Bronchial epithelial cell (primary cell): ENCODE measurements at places on chromosomes 6 and 20.

GRCh38 chr6:169158174-169158573 lies 95.5 kb downstream of the THBS2 start:
- DNase-seq: no peak

DNA sequence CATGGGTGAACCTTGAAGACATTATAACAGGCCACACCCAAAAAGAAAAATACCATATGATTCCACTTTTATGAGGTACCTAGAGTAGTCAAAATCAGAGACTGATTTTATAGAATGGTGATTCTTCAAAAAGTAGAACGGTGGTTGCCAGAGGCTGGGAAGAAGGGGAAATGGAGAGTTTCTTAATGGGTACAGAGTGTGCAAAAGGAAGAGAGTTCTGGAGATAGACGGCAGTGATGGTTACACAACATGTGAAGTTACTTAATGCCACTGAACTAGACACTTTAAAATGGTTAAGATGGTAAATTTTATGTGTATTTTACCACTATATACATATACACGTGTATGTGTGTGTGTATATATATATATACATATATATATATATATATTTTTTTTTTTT lies 80.8 kb downstream of the PRND start:
- DNase-seq: no peak

GRCh38 chr6:168939041-168939440 lies 314.6 kb downstream of the THBS2 start:
- no peak for DNase-seq

DNA sequence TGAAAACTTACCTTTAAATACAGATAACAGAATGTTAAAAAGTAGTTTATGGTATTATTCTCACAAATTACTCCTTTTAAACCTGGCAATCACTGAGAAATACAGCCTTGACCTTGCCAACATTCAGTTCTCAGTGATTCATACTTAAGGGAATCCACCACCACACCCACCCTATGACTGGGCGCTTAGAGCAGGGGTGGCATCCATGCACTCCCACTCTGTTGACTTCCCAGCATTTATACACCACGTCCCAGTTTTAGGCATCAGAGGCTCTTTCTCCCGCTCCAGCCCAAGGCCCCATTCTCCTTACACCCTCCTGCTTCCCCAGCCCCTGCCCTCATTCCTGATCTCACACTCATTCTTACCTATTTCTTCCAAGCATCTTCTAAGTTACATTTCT lies 16.3 kb downstream of the TRAF3IP2 start:
- peak; percentile 97 for DNase-seq

DNA sequence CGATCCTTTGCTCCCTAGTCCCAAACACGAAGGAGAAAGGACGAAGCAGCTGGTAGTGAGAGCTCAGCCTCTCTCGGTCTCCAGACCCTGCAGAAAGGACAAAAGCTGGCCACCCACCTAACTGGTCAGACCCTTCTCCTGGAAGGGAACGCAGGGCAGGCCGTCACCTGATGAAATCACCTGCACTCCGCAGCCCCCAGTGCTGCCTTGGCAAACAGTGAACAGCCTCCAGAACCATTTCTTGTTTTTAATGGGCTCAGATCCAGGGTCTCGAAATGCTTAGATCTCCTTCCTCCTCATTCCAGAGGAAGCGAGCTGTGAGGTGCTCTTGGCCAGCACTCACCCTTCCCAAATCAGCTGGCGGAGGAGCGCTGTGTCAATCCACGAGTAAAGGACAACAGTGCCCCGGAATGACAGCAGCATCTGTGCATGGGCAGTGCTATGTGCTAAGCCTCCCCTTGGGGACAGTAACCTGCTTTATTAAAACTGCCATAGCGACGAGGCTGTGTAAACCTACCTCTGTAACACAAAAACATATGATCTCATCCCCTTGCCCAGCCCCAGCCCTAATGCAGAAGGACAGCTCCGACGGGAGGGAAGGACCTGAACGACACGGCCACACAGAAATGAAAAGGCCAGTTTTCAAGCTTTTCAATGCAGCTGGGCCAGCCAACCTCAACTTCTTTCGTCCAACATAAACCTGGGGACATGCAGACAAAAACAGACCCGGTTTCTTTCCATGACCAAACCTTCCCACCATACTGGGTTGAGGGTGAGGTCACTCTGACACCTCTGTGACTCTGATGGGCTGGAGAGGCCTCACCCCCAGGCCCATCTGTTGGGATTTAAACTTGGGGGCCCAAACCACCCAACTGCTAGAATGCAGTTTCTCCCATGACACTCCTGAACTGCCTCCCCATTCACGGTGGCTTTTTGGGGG lies 43.3 kb downstream of the SULF2 start:
- DNase-seq: no peak

GRCh38 chr6:117607511-117607910 lies 5.2 kb upstream of the GOPC start:
- no peak for DNase-seq

GRCh38 chr20:17504898-17505635 lies 26.1 kb downstream of the BFSP1 start:
- DNase-seq: peak; percentile 68

DNA sequence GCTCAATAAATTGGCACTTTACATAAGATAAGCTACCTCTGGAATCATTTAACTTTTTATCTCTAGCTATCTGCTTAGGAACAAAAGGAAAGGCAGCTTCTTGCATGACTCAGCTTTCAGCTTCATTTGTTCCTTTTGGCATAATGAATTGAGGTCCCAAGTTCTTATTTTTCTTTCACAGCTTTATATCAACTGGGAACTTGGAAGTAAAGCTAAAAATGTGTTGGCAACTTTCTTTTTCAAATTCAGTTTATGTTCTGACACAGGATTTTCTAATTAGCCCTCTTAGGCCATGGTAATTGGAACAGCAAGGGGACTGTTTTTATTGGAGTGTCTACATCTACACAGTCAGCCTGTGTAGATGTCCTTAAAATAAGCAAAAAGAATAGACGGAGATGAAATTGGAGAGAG lies 55.2 kb upstream of the MRAP2 start:
- DNase-seq: no peak

GRCh38 chr6:2848851-2849250 lies 7.2 kb upstream of the SERPINB1 start:
- peak; percentile 29 for DNase-seq

DNA sequence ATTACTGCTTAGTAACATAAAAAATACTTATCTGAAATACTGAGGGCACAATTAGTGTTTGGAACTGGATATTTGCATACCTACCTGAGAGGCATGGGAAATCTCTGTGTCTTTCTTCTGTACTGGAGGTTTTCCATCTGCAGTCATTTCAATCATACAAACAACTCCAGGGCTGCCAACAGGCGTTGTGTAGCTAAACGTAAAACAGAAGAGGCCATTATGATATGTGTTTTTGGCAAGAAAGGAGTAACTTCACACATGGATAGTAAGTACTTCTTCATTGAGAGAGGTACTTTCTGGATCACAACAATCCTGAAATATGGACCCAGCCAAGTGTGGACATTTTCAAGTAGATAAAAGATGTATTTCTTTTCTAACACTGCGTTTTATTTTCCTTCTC lies 363.4 kb downstream of the PHF3 start:
- DNase-seq: no peak

DNA sequence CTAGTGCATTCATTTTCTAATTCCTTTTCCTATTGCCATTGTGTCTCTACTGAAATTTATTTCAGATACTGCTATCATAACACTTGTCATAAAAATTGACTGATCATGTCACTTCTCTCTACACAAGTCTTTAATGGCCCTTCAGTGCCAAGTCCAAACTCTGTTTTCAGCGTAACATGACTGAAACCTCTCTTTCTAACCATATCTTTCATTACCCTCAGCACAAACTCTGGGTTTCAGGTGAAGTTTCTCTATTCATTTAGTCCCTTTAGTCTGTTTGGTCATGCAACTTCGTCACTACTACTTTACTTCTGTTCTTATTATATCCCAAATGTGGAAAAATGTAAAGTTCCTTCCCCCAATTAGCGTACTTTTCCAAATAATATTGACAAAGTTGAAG lies 234.9 kb downstream of the OGFRL1 start:
- DNase-seq: no peak

DNA sequence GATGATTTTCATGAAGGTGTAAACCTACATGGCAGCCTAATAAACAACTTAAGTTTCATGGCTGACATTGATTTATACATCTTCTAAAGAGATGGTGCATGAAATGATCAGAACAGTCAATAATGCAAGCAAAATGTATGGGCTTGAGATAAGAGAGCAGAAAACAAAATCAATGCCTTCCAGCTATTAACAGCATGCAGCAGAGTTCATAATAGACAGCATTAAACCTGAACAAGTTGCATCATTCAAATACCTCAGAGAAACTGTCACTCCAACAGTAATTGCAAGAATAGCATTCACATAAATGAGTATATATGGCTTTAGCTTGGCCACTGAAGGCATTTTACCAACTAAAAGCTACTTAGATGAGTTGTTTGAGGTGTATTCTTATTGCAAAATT lies 319.6 kb upstream of the ARID1B start:
- peak; percentile 27 for DNase-seq

DNA sequence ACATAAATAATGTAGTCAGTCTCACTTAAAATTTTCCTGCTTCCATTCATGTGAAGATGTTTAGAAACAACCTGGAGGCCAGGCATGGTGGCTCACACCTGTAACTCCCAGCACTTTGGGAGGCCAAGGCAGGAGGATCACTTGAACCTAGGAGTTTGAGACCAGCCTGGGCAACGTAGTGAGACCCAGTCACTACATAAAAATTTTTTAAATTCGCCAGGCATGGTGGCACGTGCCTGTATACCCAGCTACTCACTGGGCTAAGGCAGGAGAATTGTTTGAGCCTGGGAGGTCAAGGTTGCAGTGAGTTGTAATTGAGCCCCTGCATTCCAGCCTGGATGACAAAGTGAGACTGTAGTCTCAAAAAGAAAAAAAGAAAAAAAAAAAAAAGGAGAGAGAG lies 47.3 kb upstream of the E2F3 start:
- DNase-seq: no peak

- DNase-seq: no peak
These were observed 23.1 kb downstream of the MAN1A1 start for GRCh38 chr6:119326291-119327005.

GRCh38 chr6:20704325-20705025 lies 170.2 kb downstream of the CDKAL1 start:
- no peak for DNase-seq
